Gastroesophageal sphincter (tissue), 4 donors: ENCODE measurements at places on chromosomes 2 and 18.
A peak's percentile ranks its signal among the peaks of the same experiment; 100 is the strongest.

- ATAC-seq: no peak
Measured at GRCh38 chr2:69157441-69157840, 144.5 kb downstream of the ANTXR1 start.

GRCh38 chr2:22944143-22944542 is 440.8 kb upstream of the KLHL29 start:
- no peak for ATAC-seq

DNA sequence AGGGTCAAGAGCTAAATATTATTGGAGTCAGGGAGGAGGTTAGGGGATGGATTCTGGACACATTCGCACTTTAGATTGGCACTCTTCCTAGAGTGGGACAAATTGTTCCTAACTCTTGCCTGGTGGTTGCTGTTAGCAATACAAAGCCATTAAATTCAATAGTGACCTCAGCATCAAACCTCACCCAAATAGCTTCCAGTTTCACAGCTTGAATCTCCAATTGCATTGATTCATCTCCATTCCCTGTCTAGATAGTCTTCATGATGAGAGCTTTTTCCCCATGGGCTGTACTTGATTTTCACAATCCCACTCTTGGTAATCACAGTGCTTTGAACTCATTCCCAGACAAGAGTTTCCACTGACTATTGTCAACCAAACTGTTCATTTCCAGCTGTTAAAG is 585.9 kb upstream of the SYT4 start:
- ATAC-seq: peak; percentile 89

- no peak for ATAC-seq
Measured at GRCh38 chr2:241653210-241653750, 15.8 kb downstream of the ATG4B start.

DNA sequence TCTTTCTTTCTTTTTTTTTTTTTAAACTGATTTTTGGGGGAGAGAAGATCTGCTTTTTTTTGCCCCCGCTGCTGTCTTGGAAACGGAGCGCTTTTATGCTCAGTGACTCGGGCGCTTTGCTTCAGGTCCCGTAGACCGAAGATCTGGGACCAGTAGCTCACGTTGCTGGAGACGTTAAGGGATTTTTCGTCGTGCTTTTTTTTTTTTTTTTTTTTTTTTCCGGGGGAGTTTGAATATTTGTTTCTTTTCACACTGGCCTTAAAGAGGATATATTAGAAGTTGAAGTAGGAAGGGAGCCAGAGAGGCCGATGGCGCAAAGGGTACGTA is 587 bp downstream of the MEIS1 start:
- ATAC-seq: no peak

GRCh38 chr18:24683925-24684324 is 223.5 kb downstream of the HRH4 start:
- no peak for ATAC-seq

- ATAC-seq: no peak
Measured at GRCh38 chr18:31484461-31484860, 13.5 kb upstream of the DSG2 start.

DNA sequence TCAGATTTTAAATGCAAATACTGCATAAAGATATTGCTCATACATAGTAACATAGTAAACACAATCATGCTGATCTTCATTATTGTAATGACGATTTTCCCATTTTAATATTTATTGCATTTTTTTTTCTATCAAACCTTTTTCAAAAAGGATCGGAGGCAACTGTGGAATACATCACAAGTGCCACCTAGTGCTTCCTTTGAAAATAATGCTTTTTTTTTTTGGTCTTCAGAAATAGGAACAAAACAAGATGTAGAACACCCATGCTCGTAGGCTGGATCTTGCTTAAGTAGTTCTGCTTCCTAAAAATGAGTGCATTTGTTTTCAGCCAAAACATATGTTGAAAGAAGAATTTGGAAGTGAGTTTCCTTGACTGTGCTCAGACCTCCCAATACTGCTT is 35.7 kb upstream of the GPR155 start:
- no peak for ATAC-seq

DNA sequence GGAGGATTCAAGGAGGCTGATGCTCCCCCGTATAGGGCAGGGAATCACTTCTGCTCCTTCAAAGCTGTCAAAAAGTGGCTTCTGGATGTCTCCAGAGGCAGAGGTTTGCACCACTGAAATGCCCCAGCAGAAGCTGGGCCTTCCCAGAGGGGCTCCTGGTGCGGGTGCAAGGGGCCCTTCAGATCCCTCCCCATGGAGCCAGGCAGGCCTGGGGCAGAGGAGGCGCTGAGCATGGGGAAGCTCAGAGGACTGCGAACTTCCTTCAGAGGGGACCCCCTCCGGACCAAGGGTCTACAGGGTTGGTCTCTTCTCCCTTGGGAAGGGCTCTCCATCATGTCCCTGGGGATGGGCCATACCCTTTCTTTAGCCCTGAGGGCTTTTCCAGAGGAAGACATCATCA is 341.2 kb downstream of the DYSF start:
- no peak for ATAC-seq

GRCh38 chr2:152499896-152500735 is 165.1 kb downstream of the FMNL2 start:
- peak; percentile 91 for ATAC-seq

- ATAC-seq: no peak
Measured at GRCh38 chr18:8741117-8741516, 35.8 kb downstream of the MTCL1 start.

DNA sequence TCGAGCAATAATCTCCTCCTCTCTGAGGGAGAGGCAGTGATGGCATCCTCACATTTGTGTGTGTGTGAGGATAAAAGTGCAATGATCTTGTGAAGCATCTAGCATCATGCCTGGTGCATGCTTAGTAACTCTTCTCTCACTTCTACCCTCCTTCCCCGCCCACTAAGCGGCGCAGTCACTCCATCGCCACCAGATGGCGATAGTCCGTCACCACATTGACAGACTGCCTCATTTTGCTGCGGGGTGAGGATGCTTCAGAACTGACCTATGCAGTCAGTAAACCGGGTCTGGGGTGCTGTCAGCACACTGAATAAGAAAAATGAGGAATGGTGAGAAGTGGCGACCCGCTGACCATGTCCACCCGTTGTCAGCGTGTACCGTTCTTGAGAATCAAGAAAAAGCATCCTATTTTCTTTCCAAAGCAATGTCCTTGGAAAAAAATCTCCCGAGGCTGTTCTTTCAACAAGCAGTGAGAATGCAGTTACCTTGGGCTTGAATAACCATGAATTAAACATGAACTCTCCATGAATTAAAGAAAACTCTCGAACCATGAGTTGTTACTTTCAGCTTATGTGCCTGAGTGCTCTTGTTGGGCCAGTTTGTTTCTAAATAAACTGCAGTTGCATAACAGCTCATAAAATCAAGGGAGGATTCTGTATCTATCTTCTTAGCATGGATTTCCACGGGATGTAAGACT is 37.3 kb upstream of the TMEM177 start:
- ATAC-seq: peak; percentile 65

DNA sequence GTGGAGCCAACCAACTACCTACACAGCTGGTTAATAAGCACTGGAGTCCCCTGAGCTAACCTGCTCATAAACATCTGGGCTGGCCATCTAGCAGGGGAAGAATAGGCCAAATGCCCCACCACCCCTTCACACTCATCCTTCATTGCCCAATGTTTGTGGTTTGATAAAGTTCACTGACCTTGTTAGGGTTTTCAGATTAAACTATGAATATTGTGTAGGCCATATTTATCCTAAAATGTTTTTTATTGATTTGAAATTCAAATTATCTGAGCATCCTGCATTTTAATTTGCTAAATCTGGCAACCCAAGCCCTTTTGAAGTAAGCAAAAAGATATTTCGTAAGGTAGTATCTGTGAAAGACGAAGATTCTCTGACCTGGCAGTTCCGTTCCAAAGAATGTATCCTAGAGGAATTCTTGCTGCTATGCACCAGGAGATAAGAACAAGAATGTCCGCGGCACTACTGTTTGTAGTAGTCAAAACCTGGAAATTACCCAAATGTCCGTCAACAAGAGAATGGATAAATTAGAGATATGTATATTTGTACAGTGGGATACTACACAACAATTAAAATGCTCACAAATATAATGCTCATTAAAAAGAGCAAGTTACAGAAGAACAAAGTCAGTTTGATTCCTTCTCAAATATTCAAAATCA is 5.8 kb upstream of the TLK1 start:
- ATAC-seq: no peak

DNA sequence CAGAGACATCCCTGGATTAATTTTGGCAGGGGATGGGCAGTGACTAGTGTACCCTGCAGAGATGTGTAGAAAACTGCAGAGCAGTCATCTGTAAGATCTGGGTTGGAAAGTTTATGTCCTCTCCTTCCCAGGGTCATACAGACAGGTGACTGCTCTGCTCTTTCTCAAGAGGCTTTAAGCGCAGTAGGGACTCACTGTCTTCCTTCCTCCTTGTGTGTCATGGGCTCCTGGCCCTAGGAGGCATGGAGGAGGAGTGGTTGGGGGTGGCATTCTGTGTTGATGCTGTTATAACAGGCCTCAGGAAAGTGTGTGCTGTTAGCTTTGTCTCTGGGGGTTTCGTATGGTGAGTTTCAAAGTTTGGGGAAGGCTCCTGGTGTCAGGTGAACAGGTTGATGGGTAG is 130.5 kb upstream of the MGAT5 start:
- ATAC-seq: no peak

GRCh38 chr18:45938488-45938935 is 28.6 kb downstream of the EPG5 start:
- no peak for ATAC-seq

DNA sequence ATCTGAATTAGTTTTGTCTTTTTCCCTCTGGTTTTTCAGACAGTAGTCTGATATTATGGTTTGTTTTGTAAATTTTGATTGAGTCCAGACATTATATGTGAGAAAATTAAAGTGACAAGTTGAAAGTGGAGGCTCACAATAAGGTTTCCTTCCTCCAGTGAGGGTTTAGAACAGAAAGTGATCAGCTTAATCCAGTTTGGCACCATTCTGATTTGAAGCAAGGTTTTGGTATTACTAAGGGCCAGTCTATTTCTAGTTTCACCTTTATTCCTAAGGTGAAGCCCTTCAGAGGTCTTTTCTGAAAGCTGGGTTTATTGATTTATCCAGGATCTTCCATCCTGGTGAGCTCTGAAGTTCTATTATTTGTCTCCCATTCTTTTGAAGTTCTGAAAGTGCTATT is 68.7 kb downstream of the CDC42EP3 start:
- no peak for ATAC-seq

DNA sequence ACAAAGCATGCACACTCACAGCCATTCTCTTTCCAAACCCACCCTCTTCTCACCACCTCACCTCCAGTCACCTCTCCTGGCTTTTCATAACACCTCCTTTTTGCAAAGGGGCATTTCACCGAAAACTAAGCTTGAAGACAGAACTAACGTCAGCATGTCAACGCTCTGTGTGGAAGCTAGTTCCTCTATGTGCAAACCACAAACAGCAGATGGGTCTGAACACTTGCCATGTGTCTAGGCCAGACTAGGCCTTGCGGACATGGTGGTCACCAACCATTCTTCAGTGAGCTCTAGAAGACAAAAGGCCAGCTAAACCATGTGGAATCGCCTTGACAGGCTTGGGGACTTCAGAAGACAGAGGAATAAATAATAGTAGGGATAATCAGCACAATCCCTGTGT is 148.5 kb downstream of the TXNL1 start:
- no peak for ATAC-seq

DNA sequence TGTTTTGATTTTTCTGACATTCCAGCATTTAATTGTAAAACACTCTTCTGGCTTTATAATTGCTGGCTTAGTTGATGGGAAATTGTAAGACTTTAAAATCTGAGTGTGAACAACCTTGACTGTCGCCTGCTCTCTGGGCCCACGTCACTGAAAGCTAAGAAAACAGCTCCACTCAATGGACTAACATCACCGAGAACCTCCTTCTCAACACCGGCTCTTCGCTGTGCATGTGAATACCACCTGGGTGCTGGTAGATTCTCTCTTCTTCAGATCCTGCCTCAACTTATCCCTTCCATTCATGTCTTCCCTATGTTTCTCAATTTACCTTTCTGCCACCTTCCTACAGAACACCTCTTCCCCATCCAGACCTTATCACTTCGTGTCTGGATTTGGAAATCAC is 523.1 kb upstream of the ID2 start:
- ATAC-seq: no peak

DNA sequence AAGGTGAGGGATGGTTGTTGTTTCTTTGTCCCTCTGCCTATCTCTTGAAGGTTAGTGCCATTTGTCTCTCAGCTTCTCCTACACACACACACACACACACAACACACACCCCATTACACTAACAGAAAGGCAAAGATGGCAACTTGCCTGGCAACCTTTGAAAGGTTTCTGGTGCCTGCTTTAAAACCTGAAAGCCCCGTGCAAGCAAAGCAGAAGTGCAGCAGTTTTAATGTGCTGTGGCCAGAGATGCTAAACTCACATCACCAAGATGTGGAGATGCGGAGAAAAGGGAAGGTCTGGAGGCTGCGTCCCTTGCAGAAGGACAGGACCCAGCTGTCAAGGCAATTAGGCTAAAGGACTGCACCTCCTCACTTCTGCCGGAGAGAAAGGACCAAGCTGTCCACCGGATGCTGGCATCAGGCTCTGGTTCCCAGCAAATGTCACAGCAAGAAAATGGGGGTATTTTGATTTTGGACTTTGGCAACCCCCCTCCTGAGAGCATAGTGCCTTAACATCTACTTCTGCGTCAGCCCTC is 196.4 kb downstream of the ARL4C start:
- ATAC-seq: no peak

DNA sequence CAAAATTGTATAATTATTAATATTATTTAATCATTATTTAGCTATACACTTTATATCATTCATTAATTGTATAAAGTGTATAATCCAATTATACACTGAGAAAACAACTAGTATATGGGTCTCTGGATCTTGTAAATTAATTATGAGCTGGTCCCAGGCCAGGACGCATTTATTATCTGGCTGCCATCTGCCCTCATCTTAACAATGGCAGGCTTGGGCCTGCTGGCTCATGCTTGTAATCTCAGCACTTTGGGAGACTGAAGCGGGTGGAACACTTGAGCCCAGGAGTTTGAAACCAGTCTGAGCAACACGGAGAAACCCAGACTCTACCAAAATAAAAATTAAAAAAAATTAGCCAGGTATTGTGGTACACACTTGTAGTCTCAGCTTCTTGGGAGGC is 502.2 kb upstream of the NRXN1 start:
- ATAC-seq: no peak

- no peak for ATAC-seq
Measured at GRCh38 chr2:214713080-214713830, 96.2 kb downstream of the BARD1 start.

DNA sequence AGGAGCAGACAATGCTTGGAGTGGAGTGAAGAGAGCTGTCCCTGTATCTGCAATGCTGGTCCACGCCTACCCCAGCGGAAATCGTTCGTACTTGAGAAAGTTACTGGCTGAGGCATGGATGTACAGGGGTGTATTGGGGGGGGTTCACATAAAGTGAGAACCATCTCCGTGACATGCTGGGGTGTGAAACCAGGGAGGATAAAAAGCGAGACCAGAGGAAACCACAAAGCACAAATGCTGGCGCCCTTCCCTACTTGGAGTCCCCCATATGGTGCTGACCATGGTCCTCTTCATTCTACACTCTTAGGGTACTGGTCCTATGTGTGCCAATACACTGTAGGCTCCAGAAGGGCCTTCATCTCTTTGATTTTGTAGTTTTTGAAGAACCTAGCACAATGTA is 244.1 kb downstream of the L3MBTL4 start:
- no peak for ATAC-seq

GRCh38 chr2:171602352-171602751 is 80.1 kb downstream of the CYBRD1 start:
- no peak for ATAC-seq
